Glutamatergic neuron (in vitro differentiated cells): ENCODE measurements at places on chromosomes 4 and X. TPM values are rescaled to one million over a fixed set of nuclear protein-coding genes. Genes with fewer than 3 reads are reported as not detected.

DNA sequence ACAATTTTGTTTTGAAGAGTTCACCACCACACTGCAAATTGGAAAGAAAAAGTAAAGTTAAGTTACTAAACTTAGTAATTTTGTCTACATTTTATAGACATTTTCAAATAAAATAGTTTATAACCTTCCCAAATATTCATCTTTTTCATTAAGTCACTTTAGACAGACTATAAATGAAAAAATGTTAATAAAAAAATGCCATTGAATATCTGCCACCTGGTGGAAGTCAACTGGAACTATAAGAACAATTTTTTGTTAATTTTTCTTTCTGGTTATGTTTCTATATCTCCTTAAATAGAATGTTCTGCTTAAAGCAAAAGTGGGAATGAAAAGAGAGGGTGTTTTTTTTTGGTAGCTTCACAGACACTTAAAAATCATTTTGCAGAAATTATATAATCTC lies 534.4 kb upstream of the PCDH10 start:
- no peak for DNase-seq
- H3K4me1 ChIP-seq = no peaks in the 10 kb centered on the region
- H3K4me3 ChIP-seq = no peak overlapping the region
- H3K36me3 ChIP-seq = peaks cover 8% of the 10 kb centered on the region
- H3K27ac ChIP-seq = no peak overlapping the region

DNA sequence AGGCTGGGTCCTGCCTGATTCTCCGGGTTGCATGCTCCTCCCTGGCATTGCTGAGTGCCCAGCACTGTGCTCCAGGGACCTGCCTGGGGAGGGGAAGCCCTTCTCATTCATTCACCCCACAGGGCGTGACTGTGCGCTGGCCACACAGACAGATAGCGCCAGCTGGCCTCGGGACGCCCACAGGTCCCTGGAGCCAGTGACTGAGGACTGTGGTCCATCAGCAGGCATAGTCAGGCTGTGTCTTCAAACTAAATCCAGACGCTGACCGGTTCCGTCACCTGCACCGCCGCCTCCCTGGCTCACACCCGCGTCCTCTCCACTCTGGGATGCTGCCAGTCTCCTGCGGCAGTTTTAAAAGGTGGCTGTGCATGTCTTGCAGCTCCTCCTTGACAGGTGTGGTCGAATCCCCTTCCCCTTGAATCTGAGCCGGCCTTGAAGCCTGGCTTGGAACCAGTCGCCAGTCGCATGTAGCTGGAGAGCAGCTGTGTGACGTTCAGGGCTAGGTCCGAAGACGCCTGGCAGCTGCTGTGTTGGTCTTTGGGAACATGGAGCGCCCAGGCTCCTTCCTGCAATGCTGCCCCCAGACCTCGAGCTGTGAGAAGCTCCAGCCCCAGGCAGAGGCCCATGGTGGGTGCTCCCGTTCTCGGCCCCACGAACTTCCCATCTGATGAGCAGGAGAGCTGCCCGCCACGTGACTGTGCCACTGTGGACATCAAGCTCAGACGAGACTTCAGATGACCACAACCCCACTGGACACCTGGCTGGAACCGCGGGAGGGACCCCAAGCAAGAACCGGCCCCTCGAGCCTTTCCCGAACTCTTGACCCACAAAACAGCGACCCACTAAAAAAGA lies 94.1 kb downstream of the ADRA2C start:
- H3K27ac ChIP-seq = no peak overlapping the region
- H3K27me3 ChIP-seq = peaks cover 7% of the 10 kb centered on the region

- peaks cover 19% of the 10 kb centered on the region for H3K4me1 ChIP-seq
- no peak overlapping the region for H3K27ac ChIP-seq
- H3K27me3 ChIP-seq = peaks cover 1% of the 10 kb centered on the region
These were observed 36.3 kb upstream of the TBC1D14 start for GRCh38 chr4:6873291-6873690.

- H3K36me3 ChIP-seq = no peaks in the 10 kb centered on the region
- DNase-seq = no peak
- no peak overlapping the region for H3K4me3 ChIP-seq
- no peaks in the 10 kb centered on the region for H3K4me1 ChIP-seq
- no peaks in the 10 kb centered on the region for H3K27me3 ChIP-seq
These were observed 151.9 kb downstream of the BMPR1B start for GRCh38 chr4:94909645-94910044.

GRCh38 chrX:106935175-106935574 lies 15.0 kb downstream of the CLDN2 start:
- no peak overlapping the region for H3K4me3 ChIP-seq
- no peak for DNase-seq
- no peaks in the 10 kb centered on the region for H3K4me1 ChIP-seq
- no peaks in the 10 kb centered on the region for H3K27me3 ChIP-seq
- no peak overlapping the region for H3K27ac ChIP-seq

DNA sequence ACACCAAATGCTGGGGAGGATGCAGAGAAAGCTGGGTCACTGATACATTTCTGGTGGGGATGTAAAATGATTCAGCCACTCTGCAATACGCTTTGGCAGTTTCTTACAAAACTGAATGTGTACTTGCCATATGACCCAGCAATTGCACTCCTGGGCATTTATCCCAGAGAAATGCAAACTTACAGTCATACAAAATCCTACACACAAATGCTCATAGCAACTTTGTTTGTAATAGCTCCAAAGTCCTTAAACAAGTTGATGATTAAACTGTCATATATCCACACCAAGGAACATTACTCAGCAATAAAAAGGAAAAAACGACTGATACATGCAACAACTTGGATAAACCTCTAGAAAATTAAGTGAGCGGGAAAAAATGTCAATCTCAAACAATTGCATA lies 12.3 kb downstream of the MID1 start:
- peaks cover 11% of the 10 kb centered on the region for H3K4me1 ChIP-seq
- no peak overlapping the region for H3K27ac ChIP-seq
- no peak overlapping the region for H3K4me3 ChIP-seq
- H3K36me3 ChIP-seq = no peaks in the 10 kb centered on the region
- no peaks in the 10 kb centered on the region for H3K27me3 ChIP-seq
- DNase-seq = no peak

DNA sequence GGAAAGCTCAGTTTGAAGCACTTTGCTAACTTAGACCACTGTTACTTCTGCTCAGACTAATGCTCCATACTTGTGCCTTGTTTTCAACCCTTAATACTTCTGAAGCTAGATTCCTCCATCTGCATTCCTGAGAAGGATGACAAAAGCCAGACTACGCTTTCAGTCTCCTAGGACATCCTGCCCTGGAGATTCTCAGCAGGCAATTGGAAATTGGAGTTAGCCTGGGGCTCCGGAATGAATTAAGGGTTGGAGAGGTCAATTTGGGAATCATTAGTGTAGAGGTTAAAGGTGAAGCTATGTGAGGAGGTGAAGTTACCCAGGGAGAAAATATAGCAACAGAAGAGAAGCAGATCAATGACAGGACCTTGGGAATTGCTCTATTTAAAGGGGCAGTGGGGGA lies 215.9 kb upstream of the MBNL3 start:
- no peak overlapping the region for H3K4me3 ChIP-seq
- H3K36me3 ChIP-seq = no peaks in the 10 kb centered on the region
- H3K4me1 ChIP-seq = peaks cover 8% of the 10 kb centered on the region
- DNase-seq = no peak
- H3K27ac ChIP-seq = no peak overlapping the region

GRCh38 chr4:142567620-142568451 lies 278.3 kb downstream of the INPP4B start:
- no peaks in the 10 kb centered on the region for H3K36me3 ChIP-seq
- no peak overlapping the region for H3K4me3 ChIP-seq
- H3K4me1 ChIP-seq = no peaks in the 10 kb centered on the region
- no peak overlapping the region for H3K27ac ChIP-seq
- no peaks in the 10 kb centered on the region for H3K27me3 ChIP-seq

DNA sequence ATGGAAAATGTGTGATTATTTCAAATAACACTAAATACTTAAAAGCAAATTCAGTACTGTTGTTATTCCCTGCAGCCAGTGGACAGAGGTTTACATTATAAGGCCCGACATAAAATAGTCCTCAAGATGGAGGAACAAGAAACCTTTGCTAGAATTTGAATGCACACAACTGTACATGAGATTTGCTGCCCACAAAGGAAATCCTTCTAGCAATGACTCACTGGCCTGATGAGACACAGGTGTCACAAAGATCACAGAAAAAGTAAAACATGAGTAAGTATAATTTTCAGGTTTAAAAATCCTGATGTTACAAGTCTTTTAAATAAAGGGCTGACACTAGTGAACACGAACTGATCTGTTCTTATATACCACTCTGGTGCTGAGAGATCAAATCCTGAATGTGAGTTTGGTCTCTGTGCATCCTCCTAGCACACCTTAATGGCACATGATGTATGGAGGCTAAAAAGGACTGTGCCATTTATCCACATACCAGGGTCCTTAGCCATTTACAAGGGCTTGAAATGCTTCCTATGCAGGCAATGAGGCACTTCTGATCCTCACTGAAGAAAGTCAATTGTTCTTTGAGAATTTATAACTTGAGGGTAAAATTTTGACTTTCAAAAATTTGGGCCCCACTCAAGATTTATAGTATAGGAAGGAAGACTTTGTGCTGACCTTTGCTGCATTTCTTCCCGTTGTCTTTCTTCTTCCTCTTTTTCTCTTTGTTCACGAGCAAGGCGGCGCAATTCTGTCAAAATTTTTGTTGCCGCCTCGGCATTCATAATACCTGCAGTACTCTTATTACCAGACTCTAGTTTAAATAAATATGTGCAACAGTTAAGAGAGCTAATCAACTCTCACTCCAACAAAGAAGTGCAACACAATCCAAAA lies 23.0 kb downstream of the MAP7D3 start:
- no peaks in the 10 kb centered on the region for H3K4me1 ChIP-seq
- no peak overlapping the region for H3K4me3 ChIP-seq
- H3K36me3 ChIP-seq = no peaks in the 10 kb centered on the region
- H3K27me3 ChIP-seq = no peaks in the 10 kb centered on the region

- peaks cover 5% of the 10 kb centered on the region for H3K36me3 ChIP-seq
- H3K27me3 ChIP-seq = peaks cover 21% of the 10 kb centered on the region
- H3K4me3 ChIP-seq = no peak overlapping the region
- DNase-seq = no peak
- no peak overlapping the region for H3K27ac ChIP-seq
These were observed 4.5 kb upstream of the SETD7 start for GRCh38 chr4:139560406-139561104.

- H3K27ac ChIP-seq = peak overlapping the region; percentile 89
- peak; percentile 59 for DNase-seq
These were observed 657 bp downstream of the TCEAL8 start for GRCh38 chrX:103254171-103254824.

DNA sequence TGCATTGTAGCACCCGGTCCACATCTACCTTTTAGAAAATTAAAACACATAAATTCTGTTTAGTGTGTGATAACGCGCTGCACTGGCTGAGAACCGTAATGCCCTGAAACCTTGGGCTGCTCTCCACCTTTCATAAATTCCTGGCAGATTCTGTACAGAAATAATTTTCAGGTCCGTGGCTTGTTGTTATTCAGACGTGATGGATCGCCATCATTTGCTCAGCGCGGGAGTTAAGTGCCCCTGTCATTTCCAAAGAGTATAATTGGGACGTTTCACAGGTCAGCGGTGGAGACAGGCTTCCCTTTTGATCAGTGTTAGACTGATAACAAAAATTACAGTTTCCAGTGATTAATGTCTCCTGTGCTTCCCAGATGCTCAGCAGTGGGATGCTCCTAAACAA lies 16.5 kb downstream of the UVSSA start:
- H3K4me1 ChIP-seq = peaks cover 19% of the 10 kb centered on the region
- H3K36me3 ChIP-seq = no peaks in the 10 kb centered on the region
- no peaks in the 10 kb centered on the region for H3K27me3 ChIP-seq
- H3K4me3 ChIP-seq = no peak overlapping the region
- DNase-seq = no peak

GRCh38 chrX:19765628-19766027 lies 121.8 kb downstream of the SH3KBP1 start:
- H3K27ac ChIP-seq = no peak overlapping the region
- DNase-seq = no peak
- peaks cover 2% of the 10 kb centered on the region for H3K27me3 ChIP-seq
- peaks cover 8% of the 10 kb centered on the region for H3K4me1 ChIP-seq
- no peak overlapping the region for H3K4me3 ChIP-seq

GRCh38 chr4:89746377-89746776 lies 90.6 kb downstream of the SNCA start:
- H3K27me3 ChIP-seq = no peaks in the 10 kb centered on the region
- no peaks in the 10 kb centered on the region for H3K36me3 ChIP-seq
- H3K4me1 ChIP-seq = no peaks in the 10 kb centered on the region

GRCh38 chr4:105674011-105674410 lies 34.5 kb downstream of the INTS12 start:
- H3K4me3 ChIP-seq = no peak overlapping the region
- H3K27me3 ChIP-seq = no peaks in the 10 kb centered on the region
- no peak for DNase-seq
- no peaks in the 10 kb centered on the region for H3K36me3 ChIP-seq
- no peak overlapping the region for H3K27ac ChIP-seq

DNA sequence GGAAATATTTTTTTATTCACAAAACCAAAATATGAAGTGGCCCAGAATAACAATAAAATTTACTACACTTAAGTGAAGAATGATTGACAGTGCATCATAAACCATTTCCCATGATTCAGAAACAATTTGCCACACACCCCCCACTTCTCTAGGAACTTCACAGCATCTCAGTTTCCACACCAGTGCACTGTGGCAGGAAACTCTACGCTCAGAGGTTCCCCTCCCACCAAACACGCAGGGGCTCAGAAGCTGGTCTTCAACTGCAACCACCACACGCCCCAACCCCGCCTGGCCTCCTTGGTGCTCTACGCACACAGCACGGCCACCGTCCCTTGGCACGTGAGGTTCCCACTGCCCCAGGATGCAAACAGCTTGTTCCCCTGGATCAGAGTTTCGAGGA lies 63.7 kb downstream of the ZFYVE28 start:
- no peaks in the 10 kb centered on the region for H3K36me3 ChIP-seq
- H3K4me3 ChIP-seq = no peak overlapping the region
- H3K27ac ChIP-seq = peak overlapping the region; percentile 33
- H3K4me1 ChIP-seq = peaks cover 19% of the 10 kb centered on the region
- H3K27me3 ChIP-seq = peaks cover 9% of the 10 kb centered on the region

GRCh38 chr4:169493164-169493524 lies 119.2 kb downstream of the NEK1 start:
- no peaks in the 10 kb centered on the region for H3K27me3 ChIP-seq
- no peak overlapping the region for H3K4me3 ChIP-seq
- DNase-seq = no peak
- H3K36me3 ChIP-seq = peaks cover 22% of the 10 kb centered on the region
- no peak overlapping the region for H3K27ac ChIP-seq
- no peaks in the 10 kb centered on the region for H3K4me1 ChIP-seq

NAA11 gene
- not detected for total RNA-seq

CT45A3 gene
- not detected for total RNA-seq

LRAT gene
- total RNA-seq = 0.20 TPM

GAB1 gene
- 29.7 TPM for total RNA-seq
